ENCODE measurements at places on chromosomes 4 and X.

GRCh38 chr4:169060391-169061091 is 50.5 kb upstream of the CBR4 start:
- DNase-seq: no peak

- no peak for DNase-seq
Measured at GRCh38 chr4:139154538-139154937, 22.5 kb downstream of the ELF2 start.

DNA sequence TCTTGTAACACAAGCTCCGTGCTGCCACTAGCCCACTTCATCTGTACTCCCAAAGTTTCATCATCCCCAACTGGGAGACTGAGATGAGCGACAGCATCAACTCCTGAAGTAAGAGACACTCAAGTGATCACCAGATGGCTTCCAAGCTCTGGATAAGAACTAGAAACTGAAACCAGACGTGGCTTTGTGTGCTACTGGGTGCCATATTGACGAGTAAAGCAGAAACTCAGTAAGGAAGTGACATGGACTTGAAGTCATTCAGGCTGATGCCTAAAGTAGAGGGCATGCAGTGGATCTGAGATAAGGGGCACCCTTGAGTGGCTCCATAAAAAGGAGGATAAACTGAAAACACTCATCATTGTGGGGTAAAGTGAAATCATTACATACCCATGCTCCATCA is 72.4 kb downstream of the PCYT1B start:
- no peak for DNase-seq

GRCh38 chrX:19825271-19825670 is 62.1 kb downstream of the SH3KBP1 start:
- DNase-seq: no peak

DNA sequence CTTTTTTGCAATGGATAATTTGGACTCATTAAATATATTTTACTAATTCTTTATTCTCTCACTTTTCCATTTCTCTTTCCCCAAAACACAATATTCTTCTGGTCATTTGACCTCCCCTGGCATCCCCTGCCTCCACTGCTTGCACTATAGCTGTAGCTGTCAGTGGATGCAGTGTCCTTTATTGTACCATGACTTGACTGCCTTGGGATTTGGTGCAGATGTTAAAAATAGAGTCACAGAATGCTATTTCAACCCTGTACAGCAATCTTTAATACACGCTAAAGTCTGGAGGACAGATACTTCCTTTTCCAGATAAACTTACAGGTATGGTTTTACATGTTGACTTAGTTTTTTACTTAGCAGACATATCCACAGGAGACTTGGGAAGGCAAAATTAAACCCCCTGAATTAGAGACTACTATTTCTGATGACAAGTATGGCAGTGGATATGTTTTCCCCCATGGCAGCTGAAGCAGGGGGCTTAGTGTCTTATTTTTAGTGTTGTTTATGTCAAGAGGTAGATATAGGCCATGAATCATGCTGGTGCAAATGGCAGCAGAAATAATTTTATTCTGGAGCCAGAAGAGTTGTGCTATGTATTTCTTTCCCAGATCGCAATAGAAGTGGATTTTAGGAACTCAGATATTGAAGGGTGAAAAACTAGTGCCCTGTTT is 461.4 kb downstream of the NAF1 start:
- no peak for DNase-seq

DNA sequence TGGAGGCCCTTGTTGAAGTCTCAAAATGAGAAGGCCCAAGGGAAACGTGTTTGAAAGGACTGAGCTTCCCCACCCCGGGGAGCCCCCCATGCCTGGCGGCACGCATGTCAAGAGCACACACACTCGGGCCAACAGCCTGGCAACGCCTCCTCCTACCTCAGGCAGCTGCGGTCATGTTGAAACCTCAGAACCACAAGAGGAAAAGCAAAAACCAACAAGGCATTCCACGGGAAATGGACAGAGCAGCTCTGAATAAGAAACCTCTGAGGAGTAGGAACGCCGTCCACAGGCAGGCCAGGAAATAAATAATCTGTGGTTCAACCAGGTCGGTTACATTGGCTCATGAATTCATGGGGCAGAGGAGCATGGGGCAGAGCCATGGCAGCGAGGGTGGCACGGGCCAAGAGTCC is 95.7 kb upstream of the AFAP1 start:
- DNase-seq: no peak

- DNase-seq: no peak
Measured at GRCh38 chr4:79267671-79268070, 58.2 kb downstream of the NAA11 start.

GRCh38 chr4:94333866-94334265 is 8.8 kb downstream of the HPGDS start:
- DNase-seq: no peak

DNA sequence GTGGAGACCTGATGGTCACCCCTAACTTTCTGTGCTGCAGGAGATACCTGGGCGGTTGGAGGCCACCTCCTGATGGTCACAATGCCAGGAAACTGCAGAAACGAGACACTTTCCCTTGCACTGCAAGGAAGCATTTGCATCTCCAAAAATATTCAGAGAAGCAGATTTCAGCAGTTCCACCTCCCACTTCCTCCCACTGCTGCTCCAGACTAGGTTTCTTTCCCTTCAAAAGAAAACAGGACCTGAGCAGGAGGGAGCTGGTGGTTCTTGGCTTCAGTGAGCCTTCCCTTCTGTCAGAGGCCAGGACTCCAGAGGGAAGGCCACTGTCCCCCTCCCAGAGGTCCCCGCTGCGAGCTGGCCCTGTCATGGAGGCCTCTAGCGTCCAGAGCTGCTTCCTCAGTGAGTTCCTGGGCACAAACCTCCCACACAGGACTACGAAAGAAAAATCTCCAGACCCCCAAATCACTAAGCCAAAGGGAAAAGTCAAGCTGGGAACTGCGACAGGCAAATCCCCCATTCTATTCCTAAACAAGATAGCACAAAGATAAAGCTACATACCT is 35.9 kb downstream of the GPM6B start:
- no peak for DNase-seq

GRCh38 chr4:155795991-155796390 is 37.2 kb downstream of the GUCY1B1 start:
- DNase-seq: no peak

- no peak for DNase-seq
Measured at GRCh38 chr4:176323511-176324160, 3.9 kb downstream of the SPCS3 start.

DNA sequence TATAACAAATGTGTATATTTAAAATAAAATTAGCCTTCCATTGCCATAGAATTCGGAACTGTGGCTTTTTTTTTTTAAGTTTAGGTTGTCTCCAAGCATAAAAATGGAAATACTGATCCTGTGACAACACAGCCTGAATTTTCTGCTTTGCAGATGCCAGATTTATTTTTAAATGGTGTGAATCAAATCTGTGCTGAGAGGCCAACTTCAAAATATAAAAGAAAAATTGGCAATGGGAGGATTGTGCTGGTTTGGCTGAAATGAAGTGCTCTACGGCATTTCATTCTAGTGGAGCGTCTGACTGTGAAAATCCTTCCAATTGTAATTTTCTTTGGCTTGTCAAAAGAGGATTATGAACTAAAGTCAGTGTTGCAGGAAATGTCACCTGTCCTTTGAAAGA is 580.3 kb upstream of the ZFP42 start:
- DNase-seq: no peak

DNA sequence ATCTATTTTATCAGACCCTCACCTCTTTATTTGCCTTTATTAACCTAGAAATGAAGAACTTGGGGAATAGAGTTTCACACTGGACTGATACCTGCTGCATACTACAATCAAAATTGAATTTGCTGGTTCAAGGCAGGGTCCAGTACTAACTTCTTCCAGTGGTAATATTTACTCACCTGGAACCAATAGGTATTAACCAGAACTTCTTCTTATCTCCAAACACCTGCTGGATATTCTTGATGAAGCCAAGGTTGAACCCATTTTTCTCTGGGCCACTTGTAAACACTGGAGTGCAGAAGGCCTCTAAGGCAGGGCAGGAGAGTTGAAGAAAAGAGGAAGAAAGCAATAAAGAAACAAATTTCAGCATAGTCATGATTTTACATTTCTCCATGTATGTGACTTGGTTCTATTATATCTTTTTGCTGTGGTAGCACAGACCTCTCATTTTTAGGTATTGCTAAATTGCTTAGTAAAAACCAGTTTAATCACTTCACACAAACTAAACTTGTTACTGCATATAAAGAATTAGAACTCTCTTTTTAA is 101.1 kb downstream of the ZDHHC15 start:
- no peak for DNase-seq

- DNase-seq: peak; percentile 68
Measured at GRCh38 chr4:64940698-64941097, 531.4 kb upstream of the TECRL start.

GRCh38 chr4:2284161-2284933 is 22.4 kb upstream of the MXD4 start:
- no peak for DNase-seq

GRCh38 chrX:72141372-72142004 is 9.8 kb upstream of the RTL5 start:
- no peak for DNase-seq

- peak; percentile 9 for DNase-seq
Measured at GRCh38 chrX:4547213-4547836, 833.9 kb upstream of the PRKX start.

GRCh38 chrX:41245641-41246040 is 88.3 kb upstream of the DDX3X start:
- no peak for DNase-seq

GRCh38 chr4:174377613-174378012 is 93.9 kb downstream of the CEP44 start:
- DNase-seq: no peak

DNA sequence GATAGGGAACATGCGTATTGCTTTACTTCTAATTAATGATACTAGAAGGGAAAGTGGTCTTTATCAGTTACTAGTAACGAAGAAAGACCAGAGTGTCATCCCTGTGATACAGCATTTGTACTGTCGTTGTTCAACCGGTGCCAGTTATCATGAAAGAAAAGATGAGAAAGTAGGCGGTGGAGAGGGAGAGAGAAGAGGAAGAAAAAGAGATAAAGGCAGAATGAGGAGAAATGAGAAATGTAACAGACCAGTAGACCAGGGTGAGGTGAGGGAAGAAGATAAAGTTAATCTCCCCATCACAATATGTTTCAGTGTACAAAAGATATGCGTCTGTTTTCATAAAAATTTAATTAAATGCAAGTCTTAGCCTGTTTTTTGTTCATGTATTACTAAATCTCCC is 135.2 kb upstream of the HPGD start:
- DNase-seq: no peak

GRCh38 chr4:84494076-84494475 is 5.0 kb downstream of the NKX6-1 start:
- DNase-seq: no peak

- DNase-seq: no peak
Measured at GRCh38 chrX:7247346-7247745, 99.4 kb upstream of the PUDP start.

- DNase-seq: no peak
Measured at GRCh38 chr4:139785356-139785755, 119.7 kb downstream of the MGST2 start.
